ENCODE measurements at places on chromosomes 2 and 18. TPM values are rescaled to one million over a fixed set of nuclear protein-coding genes. Genes with fewer than 3 reads are reported as not detected.

Gene TGFA
- total RNA-seq: 2.5 TPM

Gene EDAR
- total RNA-seq: not detected

Gene RGPD3
- not detected for total RNA-seq

Gene BOLL
- not detected for total RNA-seq

DNA sequence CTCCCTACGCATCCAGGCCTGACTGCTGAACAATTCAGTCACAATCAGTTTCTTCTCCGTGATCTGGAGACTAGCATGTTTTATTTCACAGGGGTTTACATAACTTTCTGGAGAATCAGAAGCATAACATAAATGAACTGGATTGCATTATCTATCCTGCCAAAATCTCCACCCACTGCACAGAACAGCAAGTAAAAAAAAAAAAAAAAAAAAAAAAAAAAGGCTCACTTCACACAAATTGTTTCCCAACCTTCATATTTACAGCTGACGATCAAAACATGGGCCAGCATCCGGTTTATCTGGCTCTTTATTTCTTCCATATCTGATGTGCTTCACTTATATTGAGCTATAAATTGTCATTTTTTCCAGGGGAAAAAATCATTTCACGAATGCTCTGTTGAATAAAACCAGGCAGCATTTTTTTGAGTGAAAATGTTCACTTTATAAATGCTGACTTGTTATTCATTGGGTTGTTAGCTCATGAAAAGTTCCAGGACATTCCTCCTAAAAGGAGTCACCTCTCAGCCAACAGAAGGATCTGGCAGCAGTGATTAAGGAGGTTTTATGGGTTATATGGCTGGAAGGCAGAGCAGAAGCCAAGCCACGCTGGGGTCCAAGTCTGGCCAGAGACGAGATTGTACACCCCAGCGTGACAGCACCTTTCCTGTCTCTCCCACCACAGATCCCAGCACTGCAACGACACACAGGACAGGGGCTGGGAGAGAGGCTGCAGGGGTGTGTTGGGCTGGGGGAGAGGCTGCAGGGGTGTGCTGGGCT lies 51.2 kb upstream of the GLI2 start:
- no peak for DNase-seq

DNA sequence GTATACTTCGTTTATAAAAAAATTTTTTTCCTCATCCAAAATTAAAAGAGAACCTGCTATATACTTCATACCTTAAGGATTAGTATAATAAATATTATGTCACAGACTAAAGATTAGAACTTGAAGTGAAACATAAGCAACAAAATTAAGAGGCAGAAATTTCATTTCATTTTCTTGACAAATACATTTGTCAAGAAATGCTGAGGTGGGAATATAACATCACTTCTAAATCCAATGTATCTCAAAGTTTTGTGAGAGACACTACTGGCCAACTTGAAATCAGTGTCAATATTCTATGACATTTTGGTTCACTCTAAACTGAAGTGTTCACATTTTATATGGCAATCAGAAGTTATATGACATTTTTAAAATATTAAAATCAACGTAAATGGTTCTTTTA lies 43.8 kb downstream of the SCRN3 start:
- DNase-seq: no peak

DNA sequence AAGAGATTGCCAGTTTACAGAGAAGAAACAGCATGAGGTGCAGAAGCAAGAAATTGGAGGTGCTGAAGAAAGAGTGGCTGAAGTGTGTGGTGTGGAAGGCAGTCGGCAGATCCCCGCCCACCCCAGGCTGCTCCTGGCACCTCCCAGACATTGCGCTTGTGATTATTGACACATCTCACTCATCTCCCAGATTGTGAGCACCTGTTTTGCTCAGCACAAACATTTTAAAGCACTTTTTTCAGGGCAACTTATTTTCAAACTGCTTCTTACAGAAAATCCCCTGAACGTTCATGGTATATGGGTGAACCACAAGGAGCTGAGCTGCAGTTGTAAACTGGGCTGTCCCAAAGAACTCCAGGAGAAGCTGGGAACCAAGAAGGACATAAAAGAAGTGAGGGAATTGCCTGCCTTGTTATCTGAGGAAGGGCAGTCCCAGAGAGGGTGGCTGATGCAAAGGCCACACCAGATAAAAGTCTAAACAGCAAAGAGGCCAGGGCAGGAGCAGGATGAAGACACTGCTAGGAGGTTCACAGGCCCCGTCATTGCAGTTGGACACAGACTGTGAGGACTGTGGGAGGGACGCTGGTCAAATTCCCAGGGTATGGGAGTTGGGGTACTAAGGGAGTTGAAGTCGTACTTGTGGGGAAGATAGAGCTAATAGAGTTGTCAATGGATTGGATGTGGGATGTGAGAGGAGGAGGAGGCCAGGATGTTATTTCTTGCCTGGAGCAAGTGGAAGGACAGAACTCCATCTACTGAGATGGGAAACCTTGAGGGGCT lies 65.1 kb downstream of the INPP4A start:
- DNase-seq: no peak

GRCh38 chr2:129376426-129377077 lies 602.9 kb upstream of the RAB6C start:
- DNase-seq: no peak
